ENCODE measurements at places on chromosomes 6 and 20.

DNA sequence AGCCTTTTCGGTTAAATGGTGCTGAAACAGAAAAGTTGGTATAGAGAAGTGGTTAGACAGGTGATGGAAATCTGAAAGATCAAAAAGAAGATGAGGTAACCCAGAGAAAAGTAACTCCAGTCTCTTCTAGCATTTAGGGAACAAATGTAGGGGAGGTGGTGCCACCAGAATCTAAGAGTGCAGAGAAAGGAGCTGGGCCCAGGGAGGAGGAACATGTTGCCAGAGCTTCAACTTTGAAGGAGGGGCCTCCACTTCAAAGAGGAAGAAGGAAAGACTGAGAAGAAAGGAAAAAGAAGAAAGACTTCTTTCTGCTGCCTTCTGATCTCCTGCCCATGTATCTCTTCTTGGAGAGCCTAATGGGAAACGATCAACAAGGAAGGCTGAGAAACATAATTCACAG, 23.5 kb upstream of the ATRN start:
- no peak for DNase-seq

GRCh38 chr6:39425346-39426072, 103.0 kb upstream of the KCNK16 start:
- DNase-seq = no peak

- no peak for DNase-seq
Measured at GRCh38 chr20:6575912-6576401, 191.5 kb upstream of the BMP2 start.

- DNase-seq = no peak
Measured at GRCh38 chr20:4828830-4829513, 107.3 kb downstream of the PRND start.

GRCh38 chr6:146135167-146135566, 106.3 kb downstream of the GRM1 start:
- DNase-seq = no peak

GRCh38 chr6:159860482-159860881, 30.3 kb upstream of the MAS1 start:
- no peak for DNase-seq

DNA sequence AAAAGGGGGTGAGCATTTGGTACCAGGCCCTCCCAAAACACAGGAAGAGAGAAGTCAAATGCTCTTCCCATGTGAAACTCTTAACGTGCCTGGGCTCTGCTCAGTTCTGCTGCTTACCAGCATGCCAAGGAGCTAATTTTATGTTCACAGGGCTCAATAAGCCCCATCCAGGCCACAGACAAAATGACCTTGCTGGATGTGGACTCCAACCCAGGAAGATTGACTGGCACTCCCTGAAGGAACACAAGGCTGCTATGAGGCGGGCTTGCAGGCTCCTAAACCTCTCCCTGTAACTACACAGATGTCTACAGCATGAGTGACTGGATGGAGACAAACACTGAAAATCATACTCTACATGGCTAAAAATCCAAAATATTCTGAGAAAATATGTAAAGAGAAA, 50.6 kb downstream of the CHD6 start:
- no peak for DNase-seq

All from iPS DF 19.7 (cell line).